ENCODE measurements at places on chromosomes 7 and 10.

GRCh38 chr10:103727546-103727963 lies 127.8 kb downstream of the SH3PXD2A start:
- no peak for DNase-seq

- DNase-seq: no peak
These were observed 54.9 kb downstream of the AHCYL2 start for GRCh38 chr7:129279757-129280156.

- DNase-seq: no peak
These were observed 529 bp downstream of the CLDN3 start for GRCh38 chr7:73769481-73770001.

GRCh38 chr10:132335189-132336063 lies 3.4 kb downstream of the LRRC27 start:
- DNase-seq: no peak

DNA sequence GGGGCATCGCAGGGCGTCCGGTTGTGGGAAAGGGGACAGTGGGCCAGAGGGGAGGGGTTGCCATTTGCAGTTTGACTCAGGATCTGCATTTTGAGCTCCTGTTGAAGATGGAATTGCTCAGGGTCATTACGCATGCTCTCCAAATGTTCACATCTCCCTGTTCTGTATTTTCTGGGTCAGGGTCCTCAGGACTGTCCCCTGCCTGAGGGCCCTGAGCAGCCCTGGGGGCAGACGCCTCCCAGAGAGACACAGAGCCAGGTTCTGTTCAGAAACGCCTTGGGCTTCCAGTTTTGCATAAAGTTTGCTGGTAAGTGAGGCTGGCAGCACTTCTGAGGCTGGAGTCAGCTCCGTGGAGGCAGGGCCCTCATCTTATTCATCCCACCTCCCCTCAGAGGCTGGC lies 34.1 kb upstream of the NUB1 start:
- DNase-seq: no peak

DNA sequence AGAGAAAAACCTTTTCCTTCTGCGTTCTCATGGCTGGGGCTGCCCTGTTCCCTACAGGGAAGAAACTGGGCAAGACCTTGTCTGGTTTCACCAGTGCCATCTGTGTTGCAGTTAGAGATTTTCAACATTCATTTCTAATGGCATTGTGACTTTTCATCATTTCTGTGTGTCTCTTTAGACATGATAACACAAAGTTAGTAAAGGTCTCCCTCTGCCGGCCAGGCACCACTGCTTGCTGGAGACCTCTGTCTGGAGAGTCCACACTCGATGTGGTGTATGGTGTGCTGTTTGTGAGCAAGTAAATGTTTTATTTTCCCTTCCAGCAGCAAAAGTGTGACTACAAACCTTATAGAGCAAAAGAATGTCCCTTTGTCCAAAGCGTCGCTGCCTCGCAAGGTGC lies 213.5 kb downstream of the PAXIP1 start:
- no peak for DNase-seq
